ENCODE measurements at places on chromosomes 7 and 10. TPM values are rescaled to one million over a fixed set of nuclear protein-coding genes. Genes with fewer than 3 reads are reported as not detected.

The LDB3 gene
- total RNA-seq = 0.03 TPM

The SLC26A3 gene
- not detected for total RNA-seq

The LIPM gene
- not detected for total RNA-seq

- no peak for DNase-seq
Measured at GRCh38 chr7:112300831-112301407, 94.4 kb downstream of the ZNF277 start.

DNA sequence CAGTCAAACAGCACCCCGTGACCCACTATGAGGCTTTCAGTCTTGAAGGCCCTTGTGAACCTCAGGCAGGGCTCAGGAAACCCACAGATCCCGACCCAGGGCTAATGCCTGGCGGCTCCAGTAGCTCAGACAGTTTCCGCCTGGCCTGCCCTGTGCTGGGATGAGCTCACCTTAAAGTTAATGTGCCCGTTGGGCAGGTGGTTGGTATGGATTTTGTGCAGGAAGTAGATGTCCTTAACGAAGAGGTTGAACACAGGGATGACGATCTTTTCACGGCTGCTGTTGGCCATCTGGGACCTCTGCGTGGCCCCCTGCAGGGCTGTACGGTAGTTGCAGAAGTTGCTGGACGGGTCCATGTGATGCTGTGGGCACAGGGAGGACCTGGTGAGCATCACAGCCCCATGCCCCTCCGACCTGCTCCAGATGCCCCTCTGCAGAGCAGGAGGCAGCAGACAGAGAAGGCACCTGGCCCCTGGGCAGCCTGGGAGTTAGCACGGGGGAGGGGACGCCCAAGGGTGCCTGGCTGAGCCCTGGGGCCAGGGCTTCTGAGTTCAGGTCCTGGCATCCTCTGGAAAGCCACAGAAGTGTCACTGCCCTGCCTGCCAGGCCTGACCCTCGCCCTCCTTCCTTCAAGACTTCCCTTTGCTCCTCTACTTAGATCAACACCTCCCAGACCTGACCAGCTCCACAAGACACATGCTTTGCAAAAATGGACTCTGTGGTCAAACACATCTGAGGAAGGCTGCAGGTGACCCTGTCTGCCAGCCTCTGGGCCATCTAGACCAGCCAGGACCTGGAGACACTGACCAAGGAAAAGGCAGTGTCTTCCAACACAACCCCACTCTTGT lies 59.8 kb downstream of the CSGALNACT2 start:
- DNase-seq = peak; percentile 79

- DNase-seq = no peak
Measured at GRCh38 chr10:122132882-122133565, 138.1 kb upstream of the BTBD16 start.

DNA sequence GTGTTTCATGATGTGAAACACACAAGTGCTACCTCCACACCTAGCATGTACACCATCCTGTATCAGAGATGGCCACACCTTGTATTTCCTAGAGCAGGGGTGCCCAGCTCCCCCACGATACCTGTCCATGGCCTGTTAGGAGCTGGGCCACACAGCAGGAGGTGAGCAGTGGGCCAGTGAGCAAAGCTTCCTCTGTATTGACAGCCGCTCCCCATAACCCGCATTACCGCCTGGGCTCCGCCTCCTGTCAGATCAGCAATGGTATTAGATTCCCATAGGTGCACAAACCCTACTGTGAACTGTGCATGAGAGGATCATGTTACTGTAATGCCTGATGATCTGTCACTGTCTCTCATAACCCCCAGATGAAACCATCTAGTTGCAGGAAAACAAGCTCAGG lies 145.6 kb upstream of the RNF32 start:
- DNase-seq = no peak

DNA sequence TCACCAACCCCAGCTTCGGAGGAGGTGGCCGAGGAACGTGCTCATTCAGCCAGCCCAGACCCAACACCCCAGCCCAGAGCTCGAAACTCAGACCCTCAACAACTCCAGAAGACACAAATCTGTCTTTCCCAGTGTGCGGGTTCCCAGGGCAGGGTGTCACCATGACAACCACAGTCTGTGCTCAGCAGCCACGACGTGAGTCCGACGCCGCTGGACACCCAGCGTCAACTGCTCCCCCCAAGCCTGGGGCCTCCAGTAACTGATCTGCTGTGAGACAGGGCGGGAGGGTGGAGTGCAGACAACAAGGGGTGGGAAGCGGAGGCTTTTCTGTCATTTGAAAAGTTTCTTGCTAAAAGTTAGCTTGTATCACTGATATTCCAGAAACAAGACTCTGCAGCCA lies 167.2 kb downstream of the MAD1L1 start:
- DNase-seq = no peak

Data from H7 (cell line).